PC-9 (cell line): ENCODE measurements at places on chromosomes 11 and 22.

DNA sequence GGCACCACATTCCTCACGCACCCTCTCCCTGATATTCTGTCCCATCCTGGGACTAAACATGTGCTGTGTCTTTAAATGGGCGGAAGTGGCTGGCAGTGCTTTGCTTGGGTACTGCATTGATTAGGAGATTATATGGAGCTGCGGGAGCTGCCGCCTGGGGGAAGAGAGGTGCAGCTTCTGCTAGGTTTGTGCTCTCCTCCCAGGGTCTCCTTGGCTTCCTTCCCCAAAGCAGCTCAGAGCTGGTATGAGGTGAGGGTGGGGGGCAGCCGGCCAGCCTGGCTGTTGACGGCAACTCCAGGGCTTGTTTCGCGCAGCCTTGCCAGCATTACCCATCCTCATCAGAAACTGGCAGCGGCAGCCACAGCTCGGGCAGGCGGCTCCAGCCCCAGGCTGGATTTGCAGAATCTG is 95.4 kb downstream of the GRAMD1B start:
- no peak for DNase-seq

DNA sequence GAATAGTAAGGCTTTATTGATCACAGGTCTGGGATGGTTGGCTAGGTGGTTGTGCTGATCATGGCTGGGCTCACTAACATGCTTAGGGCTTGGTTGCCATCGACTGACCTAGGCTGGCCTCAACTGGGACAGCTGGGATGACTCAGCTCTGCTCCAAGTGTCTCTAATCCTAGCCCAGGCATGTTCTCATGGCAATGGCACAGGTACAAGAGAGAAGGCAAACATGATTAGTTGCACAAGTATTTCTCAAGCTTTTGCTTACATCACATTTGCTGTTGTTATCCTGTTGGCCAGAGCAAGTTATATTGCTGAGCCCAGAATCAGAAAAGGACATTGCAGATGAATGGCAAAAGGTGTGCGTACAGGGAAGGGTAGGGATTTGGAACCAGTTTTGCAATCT is 68.5 kb upstream of the SLC35C1 start:
- no peak for DNase-seq

DNA sequence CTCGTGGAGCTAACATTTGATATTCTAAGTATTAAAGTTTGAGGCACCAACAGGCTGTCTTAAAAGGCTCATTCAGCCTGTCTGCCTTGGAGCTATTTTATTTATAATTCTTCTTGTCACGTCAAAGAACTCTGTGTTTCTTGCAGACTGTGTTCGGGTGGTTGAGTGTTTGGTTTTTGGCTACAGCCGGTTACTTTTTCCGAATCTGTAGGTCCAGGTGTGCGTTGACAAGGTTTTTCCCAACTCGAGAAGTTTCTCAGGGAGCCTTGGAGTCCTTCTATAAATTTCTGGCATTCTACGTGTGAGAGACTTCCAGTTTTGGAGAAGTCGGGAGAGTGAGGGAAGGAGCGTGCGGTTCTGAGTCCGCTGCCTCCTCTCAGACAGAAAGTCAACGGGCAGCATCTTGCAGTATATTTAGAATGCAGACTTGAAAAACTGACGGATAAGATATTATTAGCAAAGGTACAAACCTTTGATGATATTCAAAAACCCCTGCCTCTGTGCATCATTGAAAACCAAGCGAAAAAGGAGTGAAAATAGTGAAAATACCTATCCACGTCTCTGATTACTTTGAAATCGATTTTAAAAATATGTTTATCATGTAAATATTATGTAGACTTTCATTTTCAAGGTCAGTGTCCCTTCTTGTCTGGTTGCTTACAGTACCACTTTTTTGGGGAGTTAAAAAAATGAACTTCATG is 85.2 kb upstream of the PPARA start:
- DNase-seq, result no peak

DNA sequence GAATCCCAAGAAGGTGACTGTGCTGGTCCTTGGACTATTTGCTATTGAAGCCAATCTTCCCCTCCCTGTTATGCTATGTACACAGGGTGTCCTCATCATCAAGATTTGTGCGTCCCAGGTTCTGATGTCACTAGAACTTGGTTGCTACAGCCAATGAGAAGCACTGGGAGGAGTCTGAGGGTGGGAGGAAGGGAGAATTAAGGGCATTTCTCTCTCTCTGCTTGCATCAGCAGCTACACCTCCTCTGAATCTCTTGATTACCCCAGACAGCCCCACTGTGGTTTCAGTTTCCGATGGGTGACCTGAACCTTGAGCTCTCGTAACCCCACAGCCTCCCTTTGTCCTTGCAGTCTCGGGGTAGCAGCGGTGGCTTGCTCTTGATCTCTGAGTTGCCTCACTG is 212.4 kb upstream of the SESN3 start:
- DNase-seq, result no peak

DNA sequence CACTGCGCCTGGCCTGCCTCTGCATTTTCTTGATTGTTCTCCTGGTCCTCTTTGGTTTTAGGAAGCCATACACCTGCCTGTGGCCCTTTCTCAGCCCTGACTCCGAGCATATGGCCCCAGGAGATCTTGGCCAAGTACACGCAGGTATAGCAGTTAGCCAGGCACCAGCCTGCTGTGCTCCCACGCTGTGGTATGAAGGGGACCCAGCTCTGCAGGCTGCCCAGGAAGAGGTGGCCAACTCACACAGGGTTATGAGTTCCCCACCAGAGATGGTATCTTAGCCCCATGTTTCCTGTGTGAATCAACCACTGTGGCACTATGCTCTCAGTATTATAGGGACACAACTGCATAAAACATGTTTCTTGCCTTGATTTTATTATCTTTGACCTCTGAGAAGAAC is 31.1 kb downstream of the SGSM3 start:
- DNase-seq, result no peak

DNA sequence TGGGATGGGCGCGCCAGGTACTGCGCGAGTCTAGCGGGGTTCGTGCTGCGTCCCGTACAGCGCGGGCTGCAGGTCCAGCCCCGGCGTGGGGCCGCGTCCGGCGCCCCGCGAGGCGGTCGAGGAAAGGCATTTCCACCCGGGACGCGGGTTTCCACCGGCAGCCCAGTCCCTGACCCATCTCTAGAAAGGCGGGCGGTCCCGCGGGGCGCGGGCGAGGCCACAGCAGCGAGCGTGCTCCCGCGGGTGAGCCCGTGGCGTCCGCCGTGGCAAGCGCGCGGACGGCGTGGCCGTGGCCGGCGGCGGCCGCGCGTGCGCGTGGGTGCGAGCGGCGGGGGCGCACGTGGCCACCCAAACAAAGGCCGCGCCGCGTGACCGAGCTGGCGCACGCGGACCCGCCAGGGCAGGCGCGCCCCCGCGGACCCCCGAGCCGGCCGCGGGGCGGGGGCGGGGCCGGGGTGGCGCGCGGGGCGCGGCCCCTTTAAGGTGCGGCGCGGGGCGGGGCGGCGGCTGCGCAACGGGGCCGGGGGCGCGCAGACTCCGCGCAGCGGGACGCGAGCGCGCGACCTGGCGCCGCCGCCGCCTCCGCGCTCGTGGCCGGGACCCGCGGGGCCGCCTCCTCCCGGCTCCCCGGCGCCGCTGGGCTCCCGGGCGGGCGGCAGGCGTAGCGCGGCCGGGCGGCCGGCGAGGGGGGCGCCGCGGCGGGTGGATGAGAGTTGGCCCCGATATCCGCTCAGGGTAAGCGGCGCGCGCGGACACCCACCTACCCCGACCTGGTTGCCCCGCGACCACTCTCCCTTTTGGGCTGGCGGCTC is 39.3 kb upstream of the CELSR1 start:
- DNase-seq, result no peak

GRCh38 chr22:25656724-25657123 is 85.3 kb upstream of the MYO18B start:
- no peak for DNase-seq

GRCh38 chr11:128513915-128514681 is 73.3 kb downstream of the ETS1 start:
- DNase-seq, result no peak

DNA sequence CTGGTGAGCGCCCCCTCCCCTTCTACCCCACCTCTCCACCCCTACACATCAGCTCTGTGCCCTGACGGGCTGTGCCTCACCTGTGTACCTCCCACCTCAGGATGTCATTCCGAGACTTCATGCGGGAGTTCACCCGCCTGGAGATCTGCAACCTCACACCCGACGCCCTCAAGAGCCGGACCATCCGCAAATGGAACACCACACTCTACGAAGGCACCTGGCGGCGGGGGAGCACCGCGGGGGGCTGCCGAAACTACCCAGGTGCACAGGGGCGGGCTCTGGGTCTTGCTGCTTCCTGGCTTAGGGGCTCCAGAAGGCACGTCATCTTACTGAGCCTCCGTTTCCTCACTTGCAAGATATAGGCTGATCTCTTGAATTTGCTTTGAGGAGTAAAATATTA is 6.8 kb downstream of the CAPN1 start:
- DNase-seq, result no peak

DNA sequence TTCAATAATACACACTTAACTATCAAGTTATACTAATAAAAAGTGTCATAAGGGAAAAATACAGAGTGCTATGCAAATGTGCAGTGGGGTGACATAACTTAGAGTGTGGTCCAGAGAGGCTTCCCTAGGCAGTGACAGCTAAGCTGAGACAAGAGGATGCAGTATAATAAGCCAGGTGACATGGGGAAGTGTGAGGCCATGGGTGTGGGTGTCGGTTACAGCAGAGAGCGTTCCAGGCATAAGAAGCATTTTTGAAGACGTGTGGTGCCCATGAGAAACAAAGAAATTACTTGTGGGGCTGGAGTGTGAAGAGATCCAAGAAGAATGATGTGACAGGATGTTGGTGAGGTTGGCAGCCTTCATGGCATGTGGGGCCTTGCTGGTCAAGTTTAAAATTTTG is 78.1 kb upstream of the PICALM start:
- DNase-seq, result no peak

- no peak for DNase-seq
Measured at GRCh38 chr11:23310276-23310675, 450.0 kb upstream of the CCDC179 start.

DNA sequence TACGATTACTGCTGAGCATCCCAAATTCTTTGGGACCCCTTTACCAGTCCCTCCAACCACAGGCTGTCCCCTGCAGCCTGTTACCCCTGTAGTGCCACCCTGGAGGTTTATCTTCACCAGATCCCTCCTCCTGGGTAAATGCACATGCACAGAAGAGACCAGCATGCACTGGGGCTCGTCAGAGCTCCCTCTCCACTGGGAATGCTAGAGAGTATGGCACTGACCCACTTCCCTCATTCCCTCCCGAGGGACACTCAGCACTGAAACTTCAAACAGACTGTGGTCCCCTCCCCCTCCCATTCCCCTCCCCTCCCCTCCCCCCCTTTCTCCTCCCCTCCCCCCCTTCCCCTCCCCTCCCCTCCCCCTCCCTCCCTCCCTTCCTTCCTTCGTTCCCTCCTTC is 49.1 kb downstream of the C11orf91 start:
- DNase-seq, result no peak

DNA sequence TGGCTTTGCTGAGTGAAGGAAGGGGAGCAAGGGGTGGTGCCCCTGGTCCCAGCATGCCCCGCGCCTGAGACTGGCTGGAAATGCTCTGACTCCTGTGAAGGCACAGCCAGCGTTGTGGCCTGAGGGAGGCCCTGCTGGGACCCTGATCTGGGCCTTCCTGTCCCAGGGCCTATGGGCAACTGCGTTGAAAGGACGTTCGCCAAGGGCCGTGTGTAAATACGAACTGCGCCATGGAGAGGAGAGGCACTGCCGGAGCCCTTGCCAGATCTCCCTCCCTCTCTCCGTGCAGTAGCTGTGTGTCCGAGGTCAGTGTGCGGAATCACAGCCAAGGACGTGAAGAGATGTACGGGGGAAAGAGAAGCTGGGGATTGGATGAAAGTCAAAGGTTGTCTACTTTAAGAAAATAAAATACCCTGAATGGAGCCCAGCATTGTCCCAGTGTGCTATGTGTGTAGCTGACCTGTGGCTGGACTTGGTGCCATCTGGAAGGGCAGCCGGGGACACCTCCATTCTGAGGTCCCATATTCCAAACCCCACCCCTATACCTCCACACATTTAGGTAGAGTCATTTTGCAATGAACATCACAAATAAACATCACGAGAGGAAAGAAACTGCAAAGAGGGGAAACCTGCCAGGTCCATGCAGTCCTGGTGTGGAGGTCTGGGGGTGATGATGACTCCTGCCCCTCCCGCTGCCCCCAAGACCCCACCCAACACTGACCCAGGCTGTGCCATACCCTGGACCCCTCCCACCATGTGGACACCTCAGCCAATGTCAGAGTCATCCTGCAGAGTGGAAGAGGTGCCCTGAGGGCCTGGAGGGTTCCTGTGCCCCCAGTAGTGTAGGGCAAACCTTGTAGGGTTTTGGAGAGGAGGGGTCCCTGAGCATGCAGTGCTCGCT is 16.9 kb downstream of the RSPH14 start:
- DNase-seq, result no peak

GRCh38 chr11:67435727-67436458 is 1.6 kb downstream of the PTPRCAP start:
- no peak for DNase-seq

GRCh38 chr22:37392721-37393328 is 34.5 kb downstream of the ELFN2 start:
- no peak for DNase-seq

GRCh38 chr11:19829109-19829837 is 116.6 kb downstream of the NAV2 start:
- peak; percentile 62 for DNase-seq

DNA sequence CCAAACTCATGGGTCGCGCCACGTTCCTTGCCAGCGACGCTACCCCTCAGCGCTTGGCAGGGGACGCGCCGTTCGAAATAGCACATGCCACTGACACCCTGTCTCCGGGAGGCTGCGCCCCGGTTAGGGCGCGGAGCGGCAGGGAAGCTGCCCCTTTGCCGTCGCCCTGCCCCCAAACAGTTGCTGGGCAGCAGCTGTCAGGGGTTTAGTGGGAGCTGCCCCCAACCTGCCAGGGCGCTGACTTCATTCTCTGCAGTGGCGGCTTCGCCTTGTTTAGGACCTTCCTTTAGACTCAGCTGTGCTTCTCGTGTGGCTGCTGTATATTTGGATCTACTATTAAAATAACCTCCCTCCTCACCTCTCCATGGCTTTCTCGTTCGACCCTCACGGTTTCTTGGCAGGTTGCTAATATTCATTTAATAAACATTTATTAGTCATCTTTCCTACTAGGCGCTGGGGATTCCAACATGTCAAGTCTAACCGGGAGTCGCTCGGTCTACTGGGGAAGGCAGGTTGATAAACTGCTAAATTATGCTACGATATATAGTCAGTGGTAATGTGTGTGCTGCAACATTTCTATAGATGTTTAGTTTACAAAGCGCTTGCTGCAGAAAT is 782 bp downstream of the TMEM109 start:
- DNase-seq, result no peak

DNA sequence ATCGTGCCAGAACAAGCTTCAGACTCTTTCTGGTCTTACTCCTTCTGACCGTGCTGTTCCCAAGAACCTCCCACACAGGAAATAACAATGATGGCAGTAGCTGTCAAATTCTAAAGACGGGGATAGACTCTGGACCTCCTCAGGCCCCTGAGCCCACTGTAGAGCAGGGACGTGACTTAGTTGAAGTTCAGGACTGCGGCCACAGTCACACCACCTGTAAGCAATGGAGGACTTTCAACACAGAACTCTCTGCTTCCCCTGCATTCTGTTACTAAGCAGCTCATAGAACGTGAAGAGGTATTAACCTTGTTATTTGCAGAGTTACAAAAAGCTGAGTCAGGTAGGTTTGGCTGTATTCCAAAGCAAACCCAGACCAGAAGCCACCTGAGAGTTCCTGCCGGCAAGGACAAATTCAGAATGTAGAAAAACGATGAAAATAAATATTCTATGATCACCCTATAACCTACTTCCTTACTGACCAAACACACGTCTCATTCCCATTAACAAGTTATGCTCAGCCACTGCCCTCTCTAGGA is 12.7 kb downstream of the TMEM45B start:
- DNase-seq, result peak; percentile 60

GRCh38 chr22:17418890-17419324 is 49.6 kb downstream of the CECR2 start:
- no peak for DNase-seq
